ENCODE measurements at places on chromosomes 1 and 21.
A peak's percentile ranks its signal among the peaks of the same experiment; 100 is the strongest.

DNA sequence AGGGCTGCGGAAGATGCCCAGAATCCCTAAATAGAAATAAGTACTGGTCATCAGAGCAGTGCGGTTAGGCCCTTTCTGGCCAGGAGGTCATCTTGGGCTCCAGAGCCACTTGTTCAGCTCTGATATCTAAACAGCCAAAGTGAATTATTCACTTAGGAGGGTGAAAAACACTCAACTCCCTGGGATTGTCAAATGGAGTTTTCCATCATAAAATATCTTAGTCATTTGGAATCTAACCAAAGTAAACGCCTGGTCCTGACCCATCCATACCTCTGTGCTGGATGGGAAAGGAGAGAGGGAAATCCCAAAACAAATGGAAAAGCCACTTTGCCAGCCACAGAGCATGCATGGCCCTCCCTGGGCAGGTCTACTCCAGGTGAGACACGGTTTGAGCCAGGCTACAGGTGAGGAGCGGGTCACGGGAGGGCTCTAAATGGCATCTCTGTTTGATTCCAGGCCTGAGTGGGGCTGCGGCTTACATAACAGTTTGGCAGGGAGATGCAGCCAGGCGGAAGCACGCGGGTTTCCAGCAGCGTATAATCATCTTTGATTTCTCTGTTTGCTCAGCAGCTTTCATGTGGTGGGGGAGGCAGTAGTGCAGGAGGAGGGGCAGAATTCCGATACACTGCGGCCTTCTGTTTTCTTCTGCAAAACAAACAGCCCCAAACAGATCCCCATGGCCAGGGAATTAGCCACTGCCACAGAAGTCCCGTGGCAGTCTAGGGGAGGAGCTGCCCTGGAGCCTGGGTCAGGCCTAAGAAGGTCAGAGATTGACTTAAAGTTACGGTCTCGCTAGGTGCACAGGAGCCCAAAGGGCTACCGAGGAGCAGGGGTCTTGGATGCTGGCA is 59.1 kb upstream of the ZNF648 start:
- no peaks in the 10 kb centered on the region for H3K27me3 ChIP-seq
- H3K4me1 ChIP-seq, result no peaks in the 10 kb centered on the region
- H3K36me3 ChIP-seq, result no peaks in the 10 kb centered on the region
- H3K4me3 ChIP-seq, result no peak overlapping the region

DNA sequence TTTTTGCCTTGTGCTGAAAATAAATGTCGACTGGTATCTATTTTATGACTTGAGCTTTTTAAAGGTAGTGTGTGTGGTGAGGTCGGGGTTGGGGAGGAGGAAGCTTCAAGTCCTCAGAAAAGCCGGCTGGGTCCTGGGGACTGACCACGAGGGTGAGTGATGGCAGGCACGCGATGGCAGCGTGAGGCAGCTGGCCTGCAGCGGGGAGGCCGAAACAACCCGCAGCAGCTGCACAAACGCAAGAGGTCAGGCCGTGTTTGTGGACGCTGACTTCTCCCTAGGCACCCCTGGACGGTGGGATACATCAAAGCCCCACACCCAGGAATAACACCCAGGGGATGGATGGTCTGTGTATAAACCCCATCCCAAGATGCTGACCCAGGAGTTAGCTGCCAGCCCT is 51.4 kb downstream of the ZBTB18 start:
- no peak overlapping the region for H3K4me3 ChIP-seq
- no peaks in the 10 kb centered on the region for H3K36me3 ChIP-seq
- H3K27ac ChIP-seq, result no peak overlapping the region

DNA sequence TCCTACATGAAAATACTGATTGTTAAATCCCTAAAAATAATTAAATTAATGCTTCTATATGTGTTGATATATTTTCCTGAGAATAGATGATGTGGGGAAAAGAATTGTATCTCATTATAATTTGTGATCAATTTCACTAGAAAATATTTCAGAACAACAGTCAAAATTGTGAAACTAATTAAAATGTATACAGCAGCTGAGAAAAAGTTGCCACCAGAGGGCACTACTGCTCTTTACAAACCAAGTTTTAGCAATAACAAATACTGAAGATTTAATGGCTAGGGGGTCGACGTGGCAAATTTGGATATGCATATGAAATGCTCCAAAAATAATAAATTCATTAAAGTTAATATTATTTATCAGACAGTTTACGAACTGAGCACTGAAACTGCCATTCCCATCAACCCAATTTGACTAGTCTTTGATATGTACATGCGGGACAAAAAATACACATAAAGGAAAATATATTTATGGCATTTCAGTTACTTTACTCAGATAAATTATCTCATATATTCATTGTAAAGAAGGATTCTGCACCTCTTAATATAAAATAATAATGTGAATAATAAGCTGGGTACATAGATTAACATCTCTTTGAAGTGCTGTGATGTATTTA is 96.3 kb upstream of the TMPRSS15 start:
- H3K36me3 ChIP-seq, result no peaks in the 10 kb centered on the region
- H3K27ac ChIP-seq, result no peak overlapping the region
- H3K27me3 ChIP-seq, result no peaks in the 10 kb centered on the region
- no peak for DNase-seq
- H3K4me3 ChIP-seq, result no peak overlapping the region

GRCh38 chr1:56816264-56816663 is 2.9 kb downstream of the FYB2 start:
- H3K27me3 ChIP-seq, result no peaks in the 10 kb centered on the region
- no peak overlapping the region for H3K4me3 ChIP-seq
- H3K27ac ChIP-seq, result no peak overlapping the region
- H3K4me1 ChIP-seq, result peaks cover 2% of the 10 kb centered on the region
- no peak for DNase-seq
- H3K36me3 ChIP-seq, result no peaks in the 10 kb centered on the region

- DNase-seq, result no peak
- no peak overlapping the region for H3K27ac ChIP-seq
- H3K36me3 ChIP-seq, result no peaks in the 10 kb centered on the region
- H3K4me1 ChIP-seq, result peaks cover 10% of the 10 kb centered on the region
Measured at GRCh38 chr1:228062812-228063211, 19.7 kb upstream of the ARF1 start.

GRCh38 chr1:177909416-177909815 is 60.4 kb downstream of the SEC16B start:
- H3K4me3 ChIP-seq, result no peak overlapping the region
- H3K4me1 ChIP-seq, result no peaks in the 10 kb centered on the region
- H3K36me3 ChIP-seq, result no peaks in the 10 kb centered on the region
- H3K27me3 ChIP-seq, result no peaks in the 10 kb centered on the region

GRCh38 chr1:27116697-27117096 is 38.2 kb downstream of the SLC9A1 start:
- no peaks in the 10 kb centered on the region for H3K27me3 ChIP-seq
- no peak for DNase-seq
- peak overlapping the region; percentile 82 for H3K27ac ChIP-seq
- H3K4me3 ChIP-seq, result no peak overlapping the region
- no peaks in the 10 kb centered on the region for H3K36me3 ChIP-seq

GRCh38 chr1:172278478-172278877 is 142.0 kb upstream of the C1orf105 start:
- no peak overlapping the region for H3K4me3 ChIP-seq
- DNase-seq, result no peak
- no peak overlapping the region for H3K27ac ChIP-seq

DNA sequence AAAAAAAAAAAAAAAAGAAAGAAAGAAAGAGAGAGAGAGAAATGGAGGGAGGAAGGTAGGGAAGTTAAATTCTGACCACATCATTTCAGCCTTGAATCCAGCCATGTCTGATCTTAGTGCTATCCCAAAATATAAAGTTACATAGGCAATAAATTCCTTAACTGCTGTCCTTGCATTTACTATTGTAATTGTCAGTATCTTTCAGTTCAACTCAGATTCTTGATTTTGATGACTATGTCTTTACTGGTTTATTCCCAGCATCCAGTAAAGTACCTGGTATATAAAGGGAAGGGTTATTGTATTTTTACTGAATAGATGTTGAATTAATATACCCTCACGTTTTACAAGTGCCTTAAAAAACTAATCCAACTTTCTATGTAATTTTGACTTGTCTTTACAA is 8.9 kb upstream of the COP1 start:
- DNase-seq, result no peak
- no peak overlapping the region for H3K4me3 ChIP-seq
- no peaks in the 10 kb centered on the region for H3K36me3 ChIP-seq
- no peak overlapping the region for H3K27ac ChIP-seq
- H3K27me3 ChIP-seq, result no peaks in the 10 kb centered on the region
- no peaks in the 10 kb centered on the region for H3K4me1 ChIP-seq

DNA sequence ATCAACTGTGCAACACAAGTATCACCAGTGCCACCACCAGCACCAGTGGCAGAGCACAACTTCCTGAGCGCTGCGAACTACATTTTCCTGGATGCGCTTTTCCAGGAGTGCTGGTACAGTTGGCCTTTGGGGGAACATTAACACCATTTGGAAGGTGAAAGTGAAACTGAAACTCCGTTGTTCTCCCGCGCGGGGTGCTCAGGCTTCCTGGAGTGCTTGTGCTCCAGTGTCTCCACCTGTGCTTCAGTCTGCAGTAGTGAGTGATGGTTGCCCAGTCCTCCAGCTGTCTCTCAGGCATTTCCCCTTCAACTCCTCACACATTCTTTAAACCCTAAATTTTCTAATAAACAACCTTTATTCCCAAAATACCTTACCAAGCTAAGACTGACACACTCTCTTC is 187.8 kb downstream of the LRRIQ3 start:
- no peaks in the 10 kb centered on the region for H3K4me1 ChIP-seq
- no peak overlapping the region for H3K27ac ChIP-seq
- no peaks in the 10 kb centered on the region for H3K27me3 ChIP-seq

GRCh38 chr1:37978541-37978940 is 11.3 kb downstream of the SF3A3 start:
- H3K4me1 ChIP-seq, result no peaks in the 10 kb centered on the region
- no peak for DNase-seq
- H3K4me3 ChIP-seq, result no peak overlapping the region
- H3K36me3 ChIP-seq, result peaks cover 64% of the 10 kb centered on the region

- no peak for DNase-seq
- no peak overlapping the region for H3K4me3 ChIP-seq
- H3K27me3 ChIP-seq, result no peaks in the 10 kb centered on the region
- H3K27ac ChIP-seq, result no peak overlapping the region
Measured at GRCh38 chr1:30302858-30303257, 420.5 kb downstream of the MATN1 start.

- no peaks in the 10 kb centered on the region for H3K4me1 ChIP-seq
- H3K4me3 ChIP-seq, result no peak overlapping the region
- H3K27me3 ChIP-seq, result no peaks in the 10 kb centered on the region
- H3K27ac ChIP-seq, result no peak overlapping the region
Measured at GRCh38 chr1:93440272-93440671, 7.6 kb upstream of the FNBP1L start.

GRCh38 chr1:208256556-208256955 is 12.4 kb upstream of the PLXNA2 start:
- no peaks in the 10 kb centered on the region for H3K36me3 ChIP-seq
- no peak overlapping the region for H3K27ac ChIP-seq
- H3K27me3 ChIP-seq, result no peaks in the 10 kb centered on the region
- no peak overlapping the region for H3K4me3 ChIP-seq
- no peak for DNase-seq

- no peaks in the 10 kb centered on the region for H3K36me3 ChIP-seq
- H3K4me1 ChIP-seq, result no peaks in the 10 kb centered on the region
- no peaks in the 10 kb centered on the region for H3K27me3 ChIP-seq
- no peak for DNase-seq
Measured at GRCh38 chr1:232688398-232688797, 58.5 kb upstream of the SIPA1L2 start.

DNA sequence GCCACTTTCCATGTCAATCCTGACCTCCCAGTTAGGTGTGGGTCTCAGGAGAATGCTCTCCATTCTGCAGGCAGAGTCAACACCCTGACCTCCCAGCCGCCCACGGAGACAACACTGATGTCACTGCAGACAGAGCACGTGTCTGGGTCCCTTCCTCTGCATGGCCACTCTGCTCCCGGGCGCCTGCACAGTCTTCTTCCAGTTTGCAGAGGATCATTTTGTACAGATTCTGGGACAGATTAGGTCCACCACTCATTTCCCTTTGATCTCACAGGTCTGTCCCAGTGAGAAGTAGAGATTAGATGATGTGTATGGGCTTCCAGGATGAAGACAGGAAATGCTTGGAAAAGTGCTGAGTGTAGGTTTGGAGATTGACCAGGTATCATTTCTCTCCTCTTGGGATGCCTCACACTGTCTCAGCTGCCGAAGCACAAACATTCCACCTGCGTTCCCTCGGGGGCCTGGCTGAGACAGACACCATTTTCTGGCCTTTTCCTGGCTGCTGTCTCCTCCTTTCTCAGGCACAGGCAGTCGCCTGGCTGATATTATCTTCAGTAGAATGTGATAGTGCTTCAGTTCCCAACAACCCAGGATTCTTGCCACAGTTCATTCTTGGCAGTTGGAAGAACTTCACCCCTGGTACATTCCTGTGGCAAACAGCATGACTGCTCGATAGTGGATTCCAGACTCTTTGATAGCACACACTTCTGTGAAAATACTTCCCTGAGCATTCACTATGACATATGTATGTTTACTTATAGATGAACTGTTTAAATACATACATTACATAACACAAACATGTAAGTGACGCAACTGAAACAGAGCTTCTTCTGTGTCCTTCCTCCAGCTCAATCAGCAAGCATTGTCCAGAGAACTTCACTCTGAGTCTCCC is 7.9 kb downstream of the MYBPHL start:
- no peak for DNase-seq
- no peak overlapping the region for H3K27ac ChIP-seq
- no peaks in the 10 kb centered on the region for H3K27me3 ChIP-seq
- H3K36me3 ChIP-seq, result no peaks in the 10 kb centered on the region
- no peak overlapping the region for H3K4me3 ChIP-seq

GRCh38 chr1:191305370-191305769 is 827.7 kb upstream of the BRINP3 start:
- no peak overlapping the region for H3K4me3 ChIP-seq
- H3K27ac ChIP-seq, result no peak overlapping the region
- H3K27me3 ChIP-seq, result no peaks in the 10 kb centered on the region
- no peak for DNase-seq
- H3K36me3 ChIP-seq, result no peaks in the 10 kb centered on the region

DNA sequence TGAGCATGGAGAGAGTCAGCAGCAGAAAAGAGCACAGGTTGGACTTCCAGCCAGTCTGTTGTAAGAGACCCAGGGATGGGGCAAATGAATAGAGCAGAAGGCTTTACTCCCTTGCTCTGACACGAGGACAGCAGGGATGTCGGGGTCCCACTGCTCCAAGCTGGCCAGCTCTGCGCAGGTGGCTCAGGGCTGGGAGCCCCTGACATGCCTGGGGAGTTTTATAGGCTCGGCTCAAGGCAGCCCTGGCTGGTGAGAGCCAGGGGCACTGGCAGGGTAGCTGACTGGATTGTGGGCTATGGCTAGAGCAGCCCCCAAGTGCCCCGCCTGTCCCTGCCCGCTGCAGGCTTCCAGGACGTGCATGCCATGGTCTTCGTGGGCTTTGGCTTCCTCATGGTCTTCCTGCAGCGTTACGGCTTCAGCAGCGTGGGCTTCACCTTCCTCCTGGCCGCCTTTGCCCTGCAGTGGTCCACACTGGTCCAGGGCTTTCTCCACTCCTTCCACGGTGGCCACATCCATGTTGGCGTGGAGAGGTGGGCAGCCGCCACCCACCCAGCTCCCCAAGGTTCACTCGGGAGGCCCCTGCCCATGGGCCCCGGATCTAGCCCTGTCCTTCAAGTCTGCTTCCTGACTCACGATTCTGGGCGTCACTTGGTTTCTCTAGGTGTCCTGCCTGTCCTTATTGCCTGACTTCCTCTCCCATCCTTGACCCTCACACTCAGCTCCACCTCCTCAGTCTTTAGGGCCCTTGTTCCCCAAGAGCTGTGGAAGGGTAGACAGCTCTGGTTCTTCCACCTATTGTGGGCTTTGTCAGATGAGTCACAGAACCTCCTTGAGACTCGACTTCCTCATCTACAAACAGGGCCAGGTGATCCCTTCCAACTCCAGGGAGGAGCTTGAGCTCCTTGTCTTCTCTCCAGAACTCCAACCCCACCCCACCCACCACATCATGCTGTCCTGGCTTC is 8.2 kb downstream of the RHBG start:
- H3K4me3 ChIP-seq, result no peak overlapping the region
- H3K27me3 ChIP-seq, result no peaks in the 10 kb centered on the region
- H3K36me3 ChIP-seq, result no peaks in the 10 kb centered on the region
- no peak overlapping the region for H3K27ac ChIP-seq
